ENCODE measurements at places on chromosomes 2 and 18.
A peak's percentile ranks its signal among the peaks of the same experiment; 100 is the strongest.

DNA sequence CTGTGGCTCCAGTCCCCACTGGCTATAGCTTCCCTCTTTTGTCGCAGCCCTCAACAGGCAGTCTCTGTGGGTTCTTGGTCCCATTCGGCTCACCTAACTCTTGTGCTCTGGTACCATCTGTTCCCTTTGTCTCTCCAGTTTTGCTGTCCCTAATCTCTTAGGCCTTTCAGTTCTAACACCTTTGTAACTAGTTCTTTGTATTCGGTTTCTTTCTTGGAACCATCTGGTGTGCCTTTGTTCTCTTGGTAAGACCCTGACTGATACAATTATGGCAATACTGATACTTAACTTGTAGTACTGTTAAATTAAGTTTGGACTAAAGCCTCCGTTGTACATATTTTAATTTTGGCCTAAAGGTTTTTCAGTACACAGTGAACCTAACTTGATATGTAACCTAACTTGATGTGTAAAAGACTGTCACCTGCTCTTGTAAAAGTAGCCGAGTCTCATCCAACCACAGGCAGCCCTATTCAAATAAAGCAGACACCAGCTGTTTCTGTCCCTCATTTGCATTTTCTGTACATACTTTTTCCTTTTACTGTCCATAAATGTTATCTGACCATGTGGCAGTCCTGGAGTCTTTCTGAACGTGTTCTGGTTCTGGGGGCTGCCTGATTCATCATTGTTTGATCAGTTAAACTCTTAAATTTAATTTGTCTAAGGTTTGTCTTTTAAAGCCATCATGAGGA is 4.8 kb upstream of the MRPL44 start:
- no peak for DNase-seq

DNA sequence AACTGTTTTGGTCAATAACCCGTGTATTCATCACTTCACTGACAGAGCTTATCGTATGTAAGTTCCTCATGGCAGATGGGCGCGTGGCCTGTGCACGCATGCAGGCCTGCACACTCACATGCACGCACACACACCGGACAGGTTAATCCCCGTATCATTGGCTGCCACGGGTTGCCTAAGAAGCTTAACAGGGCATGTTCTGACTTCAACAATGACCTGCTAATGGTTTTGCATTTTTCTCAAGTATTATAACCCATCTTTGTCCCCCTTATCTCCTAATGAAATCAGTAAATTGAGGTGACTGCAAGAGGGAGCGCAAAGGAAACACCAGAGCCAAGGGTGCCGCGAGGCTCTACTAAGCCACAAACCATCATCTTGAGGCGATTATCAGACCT is 399.0 kb upstream of the ID2 start:
- peak; percentile 31 for DNase-seq

- no peak for DNase-seq
Measured at GRCh38 chr2:63738019-63738418, 103.7 kb upstream of the UGP2 start.

DNA sequence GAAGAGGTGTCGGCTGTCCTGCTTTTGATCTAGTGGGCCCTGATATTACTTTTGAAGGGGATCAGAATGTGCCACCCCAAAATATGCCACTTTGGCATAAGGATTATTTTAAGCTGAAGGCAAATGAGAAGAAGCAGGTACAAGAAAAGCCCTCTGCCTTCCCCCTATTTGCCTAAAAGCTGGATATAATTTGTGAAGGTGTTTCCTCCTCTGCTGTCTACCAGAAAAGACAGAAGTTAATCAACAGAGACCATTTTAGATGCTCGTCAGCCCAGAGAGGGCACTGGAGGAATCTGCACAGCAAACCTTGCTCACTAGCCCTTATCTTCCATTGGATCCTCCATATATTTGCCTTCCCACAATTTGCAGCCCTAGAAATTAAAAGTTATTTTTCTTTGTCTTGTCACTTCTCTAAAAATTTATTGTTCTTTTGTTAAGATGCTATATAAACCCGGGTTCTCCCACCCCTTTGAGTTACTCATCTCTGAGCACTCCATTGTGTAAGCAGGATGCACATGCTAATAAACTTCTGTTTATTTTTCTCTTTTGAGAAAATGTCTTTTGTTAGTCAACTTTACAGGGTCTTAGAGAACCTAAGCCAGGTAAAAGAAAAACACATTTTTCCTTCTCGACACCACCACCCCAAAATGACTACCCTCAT is 163.2 kb upstream of the SLC1A4 start:
- no peak for DNase-seq

DNA sequence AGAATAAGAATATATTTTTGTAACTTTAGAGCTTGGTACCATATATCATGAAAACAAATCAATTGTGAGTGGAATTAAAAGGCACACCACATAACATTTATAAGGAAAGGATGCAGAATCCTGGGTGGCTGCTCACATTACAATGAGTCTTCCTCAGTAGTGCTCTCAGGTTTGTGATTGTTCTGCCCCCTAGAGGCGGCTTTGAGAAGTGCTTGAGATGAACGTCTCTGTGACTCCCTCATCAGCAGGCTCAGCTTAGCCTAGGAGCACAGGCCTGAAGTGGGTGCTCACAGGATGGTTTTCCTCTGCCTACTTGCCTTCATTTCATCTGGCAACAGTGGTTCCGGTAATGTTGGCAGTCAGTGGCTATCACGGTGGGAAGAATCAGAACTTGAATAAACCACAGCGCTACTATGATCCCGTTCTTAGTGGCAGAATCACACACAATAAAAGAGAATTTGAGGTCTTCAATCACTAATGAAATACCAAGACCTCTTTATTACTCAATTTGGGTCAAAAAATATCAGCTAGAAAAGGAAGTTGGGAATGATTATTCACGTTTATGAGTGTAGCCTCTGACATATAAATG is 38.1 kb upstream of the B4GALT6 start:
- DNase-seq: peak; percentile 93

- DNase-seq: no peak
Measured at GRCh38 chr2:80700961-80701360, 396.4 kb upstream of the LRRTM1 start.

GRCh38 chr2:139359818-139360217 is 579.6 kb upstream of the NXPH2 start:
- DNase-seq: no peak

DNA sequence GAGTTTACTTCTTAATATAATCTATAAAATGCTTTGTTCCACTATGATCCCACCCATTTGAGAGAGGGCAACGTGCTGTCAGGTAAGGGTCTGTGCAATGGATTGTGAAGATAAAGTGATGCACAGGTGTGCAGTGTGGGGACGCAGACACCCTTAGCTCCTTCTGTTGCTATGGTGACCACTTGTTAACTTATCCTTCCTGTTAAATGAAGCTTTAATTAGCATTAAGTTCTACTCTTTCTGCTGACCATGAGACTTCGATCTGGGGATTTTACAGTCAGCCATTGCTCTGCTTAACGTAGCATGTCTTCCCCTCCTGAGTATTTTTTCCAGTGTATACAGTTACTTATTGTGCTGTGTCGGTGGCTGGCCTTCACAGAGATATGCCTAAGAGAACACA is 23.1 kb upstream of the ALKAL2 start:
- no peak for DNase-seq

DNA sequence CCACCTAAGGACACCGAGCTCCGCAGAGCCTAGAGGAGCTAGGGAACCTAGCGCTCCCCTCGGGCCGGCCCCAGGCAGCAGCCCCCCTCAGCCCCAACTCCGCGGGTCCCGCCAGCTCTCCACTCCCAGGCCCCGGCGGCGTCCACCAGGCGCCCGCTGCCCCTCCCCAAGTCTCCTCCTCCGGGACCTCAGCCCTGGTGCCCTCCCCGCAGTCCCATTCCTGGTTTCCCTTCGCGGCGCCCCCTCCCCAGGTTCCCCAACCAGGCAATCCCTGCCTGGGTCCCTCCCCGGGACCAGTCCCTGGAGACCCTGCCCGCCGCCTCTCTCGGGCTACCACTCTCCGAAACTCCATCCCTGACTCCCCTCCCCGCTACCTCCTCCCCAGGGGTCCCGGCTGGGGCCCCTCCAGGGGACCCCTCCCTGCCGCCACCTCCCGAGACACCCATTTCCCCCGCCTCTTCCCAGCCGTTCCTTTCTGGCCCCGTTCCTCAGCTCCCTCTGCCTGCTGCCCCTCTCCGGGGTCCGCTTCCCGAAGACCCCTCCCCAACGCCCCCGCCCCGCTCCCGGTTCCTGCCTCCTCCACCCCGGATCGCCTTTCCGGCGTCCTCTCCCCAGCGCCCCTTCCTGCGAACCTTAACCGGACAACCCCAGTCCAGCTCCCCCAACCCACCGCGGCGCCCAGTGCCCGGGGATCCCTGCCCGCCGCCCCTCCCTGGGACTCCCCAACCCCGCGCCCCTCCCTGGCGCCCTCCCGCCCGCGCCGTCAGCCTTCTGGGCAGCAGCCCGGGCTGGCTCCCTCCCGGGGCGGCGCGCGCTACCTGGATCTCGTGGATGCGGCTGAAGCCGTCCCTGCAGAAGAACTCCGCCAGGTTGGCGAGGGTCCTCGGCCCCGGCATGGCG is 678 bp downstream of the CYP27C1 start:
- DNase-seq: no peak

- no peak for DNase-seq
Measured at GRCh38 chr2:129654331-129654730, 325.1 kb upstream of the RAB6C start.

DNA sequence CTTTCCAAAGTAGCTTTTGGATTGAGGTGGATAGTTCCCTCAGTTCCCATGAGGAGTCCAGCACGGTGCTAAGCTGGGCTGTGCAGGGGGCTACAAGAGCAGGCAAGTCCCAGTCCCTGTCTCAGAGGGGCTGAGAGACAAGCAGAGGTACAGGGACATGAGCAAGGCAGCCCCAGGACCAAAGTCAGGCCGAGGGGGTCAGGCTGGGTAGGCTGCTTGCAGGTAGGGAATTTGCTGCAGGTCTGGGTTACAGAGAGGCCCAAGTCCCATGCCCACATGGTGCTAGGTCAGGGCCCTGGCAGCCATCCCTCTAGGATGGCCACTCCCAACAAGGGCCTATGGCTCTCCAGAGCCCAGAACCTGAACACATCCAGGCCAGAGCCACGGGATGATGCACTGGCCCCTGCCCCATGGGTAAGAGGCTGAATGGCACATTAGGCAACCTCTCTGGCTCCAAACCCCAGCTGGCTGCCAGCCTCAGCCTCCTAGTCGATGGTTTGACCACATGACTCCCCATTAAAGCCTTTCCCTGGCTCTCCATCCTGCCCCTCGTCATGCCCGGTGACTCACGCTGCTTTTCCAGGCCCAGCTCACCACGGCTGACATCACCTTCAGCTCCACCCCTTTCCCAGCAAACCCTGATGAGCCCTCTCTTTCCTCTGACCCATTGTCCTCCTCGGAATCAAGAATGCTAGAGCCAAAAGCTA is 83.7 kb downstream of the SDC1 start:
- DNase-seq: no peak

GRCh38 chr2:15163326-15163725 is 397.8 kb downstream of the NBAS start:
- DNase-seq: no peak

- DNase-seq: no peak
Measured at GRCh38 chr2:239638376-239638775, 237.6 kb upstream of the HDAC4 start.

GRCh38 chr2:208479342-208479741 is 72.8 kb downstream of the PTH2R start:
- DNase-seq: no peak

GRCh38 chr2:237045449-237045848 is 40.2 kb upstream of the COPS8 start:
- DNase-seq: no peak

- no peak for DNase-seq
Measured at GRCh38 chr2:37376421-37377186, 32.2 kb downstream of the QPCT start.

DNA sequence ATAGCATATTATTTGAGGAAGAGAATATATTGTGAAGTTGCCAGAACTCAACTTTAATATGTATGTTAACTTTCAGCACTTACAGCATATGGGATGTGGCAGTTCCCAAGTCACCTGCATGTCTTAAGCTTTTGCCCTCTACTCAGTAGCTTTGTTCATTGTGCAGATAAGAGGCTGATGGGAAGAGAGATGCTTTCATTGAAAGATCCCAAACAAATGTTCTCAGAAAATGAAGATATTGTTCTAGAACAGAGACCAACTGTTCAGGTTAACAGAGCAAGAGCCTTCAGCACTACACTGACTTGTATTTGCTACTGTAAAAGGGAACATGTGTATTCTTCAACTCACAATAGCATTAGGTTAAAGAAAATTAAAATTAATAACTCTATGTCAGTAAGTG is 28.1 kb downstream of the GAREM1 start:
- DNase-seq: no peak

DNA sequence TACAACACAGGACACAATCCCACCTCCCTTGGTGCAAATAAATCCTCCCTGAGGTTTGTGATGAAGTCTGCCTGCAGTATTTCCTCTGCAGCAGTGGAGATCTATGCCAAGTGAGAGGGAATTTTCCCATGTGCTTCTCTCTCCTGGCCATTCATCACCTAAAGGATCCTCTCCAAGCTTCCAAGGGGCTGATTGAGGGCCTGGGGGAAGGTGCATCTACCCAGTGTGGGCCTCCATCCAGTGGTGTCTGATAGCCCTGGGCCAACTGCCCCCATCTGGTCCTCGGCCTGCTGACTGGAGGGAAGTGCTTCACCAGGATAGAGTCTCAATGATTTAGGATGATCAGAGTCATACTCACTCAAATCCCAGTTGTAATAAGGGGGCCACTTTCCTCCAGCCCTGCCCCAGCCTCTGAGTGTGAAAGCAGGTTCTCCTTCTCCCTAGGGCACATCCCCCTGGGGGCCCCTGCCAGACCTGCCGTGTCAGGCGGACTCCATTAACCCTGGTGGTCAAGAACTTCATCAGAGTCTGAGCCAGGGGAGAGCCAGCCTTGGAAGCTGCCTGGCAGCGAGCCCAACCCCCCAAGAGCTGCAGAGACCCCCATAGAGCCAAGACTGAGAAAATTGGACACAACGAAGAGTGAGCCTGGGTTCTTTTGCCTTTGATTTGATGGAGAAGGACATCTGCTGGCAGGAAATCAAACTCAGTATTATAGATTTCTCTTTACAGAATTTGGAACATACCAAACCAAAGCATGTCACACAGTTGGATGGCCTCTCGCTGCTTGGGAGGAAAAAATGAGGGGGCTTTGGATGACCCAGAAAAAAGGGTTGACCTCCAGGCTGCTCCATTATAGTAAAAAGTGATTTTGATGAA is 509.6 kb downstream of the CMPK2 start:
- peak; percentile 2 for DNase-seq

GRCh38 chr2:157192445-157193423 is 64.8 kb upstream of the GALNT5 start:
- DNase-seq: peak; percentile 50

GRCh38 chr2:150138587-150138986 is 348.9 kb downstream of the RND3 start:
- DNase-seq: no peak

Measured in hematopoietic multipotent progenitor cell treated with erythropoietin and hydrocortisone succinate and interleukin-3 and kit ligand, for 4 days (in vitro differentiated cells).